ENCODE measurements at places on chromosomes 6 and 20. TPM values are rescaled to one million over a fixed set of nuclear protein-coding genes. Genes with fewer than 3 reads are reported as not detected.

CAP2 gene
- 129 TPM for total RNA-seq

ZNF831 gene
- 0.17 TPM for total RNA-seq

GRCh38 chr6:127690092-127690491, 113.1 kb downstream of the C6orf58 start:
- no peak for DNase-seq

- no peak for DNase-seq
These were observed 459.6 kb downstream of the UTRN start for GRCh38 chr6:144744720-144745119.

DNA sequence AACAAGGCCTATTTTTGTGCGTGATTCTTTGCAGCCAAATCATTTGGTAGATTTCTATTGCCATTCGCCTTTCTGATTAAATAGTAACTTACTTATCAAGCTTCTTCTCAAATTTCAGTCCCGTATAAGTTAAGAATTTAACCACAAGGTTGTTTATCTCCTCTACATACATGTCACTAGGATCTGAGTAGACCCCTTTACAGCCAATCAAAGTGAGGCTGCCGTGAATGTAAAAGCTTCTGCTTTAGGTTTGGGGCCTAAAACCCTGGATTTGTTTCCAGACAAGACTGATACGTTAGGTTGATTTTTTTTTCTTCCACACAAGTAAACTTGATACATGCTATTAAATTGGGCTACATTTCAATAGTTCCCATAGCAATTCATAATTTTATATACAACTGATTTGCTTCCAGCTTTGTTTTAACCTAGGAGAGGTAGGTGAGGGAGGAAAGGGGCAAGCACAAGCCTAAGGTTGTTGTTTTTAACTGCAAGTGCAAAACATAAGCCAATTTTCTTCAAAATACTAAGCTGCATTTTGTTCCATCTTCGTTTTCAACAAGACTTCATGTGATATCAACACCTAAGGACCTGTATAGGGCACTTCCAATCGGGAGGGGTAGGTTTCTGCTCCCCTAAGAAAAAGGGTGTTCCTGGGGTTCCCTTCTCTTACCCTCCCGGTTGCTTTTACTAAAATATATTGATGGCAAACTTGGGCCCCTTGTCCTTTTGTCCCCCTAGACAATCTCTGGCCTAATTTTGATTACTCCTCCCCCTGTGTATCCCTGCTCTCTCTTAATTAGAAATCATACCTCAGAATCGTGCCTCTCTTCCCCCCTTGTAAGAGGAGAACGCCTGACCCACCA, 1.7 kb downstream of the RANBP9 start:
- DNase-seq: no peak

SMLR1 gene
- not detected for total RNA-seq

- no peak for DNase-seq
These were observed 138.1 kb upstream of the TAB2 start for GRCh38 chr6:149179431-149179830.

- no peak for DNase-seq
These were observed 445.7 kb downstream of the CDC5L start for GRCh38 chr6:44833248-44833647.

DNA sequence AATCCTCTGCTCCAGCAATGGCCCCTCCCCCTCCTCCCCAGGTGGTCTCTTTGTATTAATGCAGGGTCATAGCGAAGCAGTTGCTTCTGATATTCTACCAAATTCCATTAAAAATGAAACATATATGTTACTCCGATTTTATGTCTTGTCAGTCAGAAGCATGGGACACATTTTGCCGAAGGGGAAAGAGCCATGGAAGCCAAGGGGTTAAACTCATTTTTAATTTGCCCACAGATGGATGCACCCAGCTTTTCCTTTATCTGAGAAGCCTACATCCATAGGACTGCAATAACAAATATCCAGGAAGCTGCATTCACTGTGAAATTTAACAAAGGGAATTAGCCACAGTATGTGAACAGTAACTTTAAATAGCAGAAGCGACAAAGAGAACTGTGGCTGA, 688.2 kb downstream of the QKI start:
- no peak for DNase-seq

CCR6 gene
- total RNA-seq: not detected

RAET1L gene
- not detected for total RNA-seq

GRCh38 chr6:30000156-30000791, 57.9 kb downstream of the HLA-A start:
- DNase-seq: no peak

TFAP2D gene
- not detected for total RNA-seq

DNA sequence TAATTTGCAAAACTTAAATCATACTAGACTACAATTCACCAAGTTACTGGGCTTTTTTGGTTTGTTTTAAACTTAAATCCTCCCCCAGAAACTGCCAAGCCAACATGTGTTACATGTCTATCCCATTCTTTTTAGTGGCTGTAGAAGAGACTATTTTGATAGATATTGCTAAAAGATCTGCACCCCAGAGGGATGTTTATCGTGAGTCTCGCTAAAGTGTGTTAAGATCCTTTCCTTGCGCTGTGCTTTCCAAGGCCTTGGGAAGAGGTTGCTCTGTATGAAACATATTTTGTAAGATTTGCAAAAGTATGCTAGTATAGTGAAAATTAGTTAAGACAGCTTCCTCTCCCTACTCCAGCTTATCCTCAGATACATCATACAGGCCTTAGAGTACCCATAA, 63.0 kb downstream of the GPX5 start:
- no peak for DNase-seq

GRCh38 chr20:55668631-55669030, 336.7 kb downstream of the CBLN4 start:
- DNase-seq: no peak

TRIM31 gene
- total RNA-seq: not detected

- peak; percentile 64 for DNase-seq
These were observed 5.8 kb upstream of the PLTP start for GRCh38 chr20:45917790-45918141.

C20orf141 gene
- total RNA-seq: not detected

DNA sequence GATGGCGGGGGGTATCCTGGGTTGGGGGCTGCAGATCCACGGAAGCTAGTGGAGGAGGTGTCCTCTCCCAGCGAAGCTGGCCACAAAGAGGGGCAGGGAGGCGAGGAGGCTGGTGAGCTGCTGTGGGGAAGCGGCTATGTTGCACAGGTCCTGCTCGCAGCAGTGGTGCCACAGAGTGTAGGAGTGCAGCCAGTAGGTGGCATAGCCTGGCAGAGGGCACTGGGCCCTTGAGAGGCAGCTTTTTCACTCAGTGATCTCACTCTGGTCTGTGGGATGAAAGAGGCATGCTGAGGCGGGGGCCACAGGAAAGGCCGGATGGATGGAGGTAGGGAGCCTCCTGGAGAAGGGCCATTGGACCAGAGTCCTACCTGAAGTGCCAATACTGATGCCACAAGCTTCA, 2.9 kb upstream of the LY6G6D start:
- DNase-seq: no peak

SLX4IP gene
- 2.2 TPM for total RNA-seq

DNA sequence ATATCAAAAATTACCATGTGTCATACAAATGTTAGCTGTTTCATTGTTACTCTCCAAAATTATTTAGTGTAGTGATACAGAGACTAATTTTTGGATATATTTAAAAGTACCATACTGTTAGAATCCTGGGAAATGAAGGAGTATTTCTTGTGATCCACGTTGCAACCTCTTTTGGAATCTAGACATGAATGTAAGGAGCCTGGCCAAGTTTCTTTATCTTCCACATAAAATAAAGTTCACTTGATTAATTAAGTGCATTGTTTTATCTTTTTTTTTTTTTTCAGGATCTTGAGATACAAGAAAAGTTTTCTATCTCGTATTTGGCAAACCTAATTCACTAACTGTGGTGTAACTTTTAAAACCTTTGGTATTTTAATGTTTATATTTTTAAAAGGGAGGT, 270.7 kb downstream of the SOX4 start:
- DNase-seq: no peak

DNA sequence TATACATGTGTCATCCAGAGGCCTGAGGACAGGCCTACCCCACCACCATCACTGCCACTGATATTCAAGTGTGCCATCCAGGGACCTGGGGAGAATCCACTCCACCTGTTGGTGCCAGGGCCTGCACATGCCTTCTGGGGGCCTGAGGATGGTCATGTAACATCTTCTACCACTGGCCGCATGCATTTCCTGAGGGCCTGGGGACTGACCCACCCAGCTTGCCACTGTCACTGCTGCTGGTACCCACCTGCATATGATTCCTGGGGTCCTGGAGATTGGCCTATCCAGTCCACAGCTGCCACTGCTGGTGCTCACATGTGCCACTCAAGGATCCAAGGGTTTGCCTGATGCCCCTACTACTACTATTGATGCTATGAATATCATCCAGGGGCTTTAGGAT, 184.3 kb upstream of the SYNCRIP start:
- DNase-seq: no peak

DNA sequence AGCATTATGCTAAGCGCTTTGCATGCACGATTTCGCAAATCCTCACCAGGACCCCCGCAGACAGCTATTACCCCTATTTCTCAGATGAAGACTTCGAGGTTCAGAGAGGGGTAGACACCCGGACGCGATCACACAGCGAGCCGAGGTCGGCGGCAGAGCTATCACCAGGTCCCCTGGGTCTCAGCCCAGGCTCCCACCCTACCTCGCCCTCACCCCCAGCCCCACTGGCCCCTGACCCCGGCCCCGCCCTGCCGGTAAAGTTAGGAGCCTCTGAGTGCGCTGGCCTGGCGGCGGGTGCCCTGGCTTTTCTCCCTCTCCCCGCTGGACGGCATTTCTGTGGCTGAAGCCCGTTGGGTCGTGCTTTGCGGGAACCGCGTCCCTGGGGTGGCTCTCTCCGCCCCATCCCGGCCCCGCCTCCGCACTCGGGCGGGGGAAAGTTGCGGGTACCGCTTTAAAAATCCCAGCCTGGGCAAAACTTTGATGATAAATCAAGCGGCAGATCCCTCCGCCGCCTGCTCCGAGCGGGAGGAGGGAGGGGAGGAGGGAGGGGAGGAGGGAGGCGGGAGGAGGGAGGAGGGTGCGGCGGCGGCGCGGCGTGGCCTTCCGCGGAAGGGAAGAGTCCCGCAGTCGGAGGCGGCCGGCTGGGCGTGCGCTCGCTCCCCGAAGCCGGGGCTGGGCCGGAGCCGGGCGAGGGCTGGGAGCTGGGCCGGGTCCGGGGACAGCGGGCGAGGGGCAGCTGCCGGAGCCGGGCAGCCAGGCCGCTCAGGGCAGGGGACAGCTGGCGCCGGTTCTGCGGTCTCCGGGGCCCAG, at the start of gene VSTM2L:
Gene VSTM2L (plus strand): TSS at position 624 of the 810 bp plus-strand sequence. CDS start 224 bp downstream, outside the sequence.
- DNase-seq: no peak

GRCh38 chr20:32114305-32114960, 4.9 kb downstream of the TM9SF4 start:
- DNase-seq: no peak

CNR1 gene
- 0.47 TPM for total RNA-seq

DNA sequence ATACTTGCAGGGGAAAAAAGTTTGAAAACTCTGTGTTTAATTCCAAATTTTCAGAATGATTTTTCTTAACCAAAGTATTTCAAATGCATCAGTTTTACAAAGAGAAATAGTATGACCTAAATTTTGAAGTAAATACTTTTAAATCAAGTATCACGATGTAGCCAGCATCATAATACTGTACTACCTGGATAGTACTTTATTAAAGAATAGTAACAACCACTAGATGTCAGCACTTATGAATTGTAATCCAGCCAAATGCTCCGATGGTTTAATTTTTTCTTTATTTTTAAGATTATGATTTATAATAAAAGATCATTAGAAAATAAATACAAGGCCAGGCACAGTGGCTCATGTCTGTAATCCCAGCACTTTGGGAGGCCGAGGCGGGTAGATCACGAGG, 37.2 kb upstream of the HACE1 start:
- DNase-seq: no peak

GRCh38 chr6:161238081-161238480, 35.8 kb downstream of the AGPAT4 start:
- no peak for DNase-seq

DNA sequence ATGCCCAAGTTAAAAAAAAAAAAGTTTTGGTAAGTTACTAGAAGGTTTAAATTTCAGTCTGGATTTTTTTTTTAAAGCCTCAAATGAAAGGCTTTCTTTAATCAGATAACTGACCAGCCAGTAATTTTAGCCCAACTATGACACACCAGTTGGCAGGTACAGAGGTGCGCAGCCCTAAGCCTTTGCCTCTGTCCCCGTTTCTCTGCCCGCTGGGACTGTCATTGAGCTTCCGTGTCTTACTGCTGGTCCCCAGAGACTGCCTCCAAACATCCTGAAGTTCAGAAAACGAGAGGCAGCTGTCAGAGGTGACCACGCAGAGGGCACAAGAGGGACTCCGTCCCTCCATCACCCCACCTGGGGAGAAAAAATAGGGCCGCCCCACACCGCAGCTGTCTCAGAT, 118.2 kb downstream of the RPS12 start:
- no peak for DNase-seq

GRCh38 chr6:136783495-136784270, 8.6 kb downstream of the MAP3K5 start:
- DNase-seq: peak; percentile 40

DNA sequence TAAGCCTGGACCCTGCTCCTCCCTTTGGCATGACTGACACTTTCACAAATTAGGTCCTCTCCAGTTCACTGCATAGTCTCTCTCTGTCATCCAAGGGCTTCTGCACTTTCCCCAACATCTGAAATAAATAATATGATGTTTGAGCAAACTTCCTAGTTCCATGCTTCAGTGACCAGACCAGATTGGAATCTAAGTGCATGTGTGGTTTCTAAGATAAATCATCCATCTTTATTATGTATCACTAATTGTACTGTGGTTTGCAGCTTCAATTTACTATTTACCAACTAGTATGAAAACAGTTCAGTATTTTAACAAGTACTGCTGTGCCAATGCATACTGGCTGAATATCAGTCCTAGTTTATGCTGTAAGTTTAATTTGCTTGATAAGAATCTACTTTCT, 18.7 kb downstream of the SESN1 start:
- DNase-seq: no peak

- DNase-seq: no peak
These were observed 190.1 kb downstream of the CDH4 start for GRCh38 chr20:61442075-61442670.

- DNase-seq: no peak
These were observed 652.1 kb upstream of the SLC35B3 start for GRCh38 chr6:9087470-9087869.

DNA sequence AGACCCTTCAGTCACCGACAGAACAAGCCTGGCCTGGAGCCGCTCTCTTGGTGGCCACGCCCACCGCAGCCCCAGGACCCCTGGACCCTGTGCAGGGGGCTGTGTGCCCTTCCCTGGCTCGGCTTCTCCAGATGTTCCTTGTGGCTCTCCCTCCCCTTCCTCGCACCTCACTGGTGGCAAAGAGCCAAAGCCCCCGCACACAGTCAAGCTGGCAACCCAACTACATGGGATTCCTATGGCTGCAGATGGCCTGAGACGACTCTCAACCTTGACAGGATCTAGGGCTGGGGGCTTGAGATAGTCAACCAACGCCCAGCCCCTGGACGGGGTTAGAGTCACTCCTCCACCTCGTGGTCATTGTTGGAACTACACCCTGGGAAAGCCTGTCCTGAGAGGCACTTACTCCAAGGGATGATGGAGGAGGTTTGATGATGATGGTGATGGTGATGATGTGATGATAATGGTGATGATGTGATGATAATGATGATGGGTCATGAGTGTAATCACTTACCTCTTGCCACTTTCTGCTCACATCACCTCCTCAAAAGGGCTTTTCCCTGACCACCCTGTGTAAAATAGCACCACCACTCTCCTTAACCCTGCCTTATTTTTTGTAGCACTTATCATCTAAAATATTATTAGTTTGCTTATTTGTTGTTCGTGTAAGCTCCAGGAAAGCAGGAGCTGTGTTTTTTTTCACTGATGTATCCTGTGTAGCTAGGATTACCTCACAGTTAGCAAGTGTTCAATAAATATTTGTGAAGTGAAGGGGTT, 278.4 kb downstream of the LRFN2 start:
- DNase-seq: peak; percentile 40
